ENCODE measurements at places on chromosomes 3 and 15.

DNA sequence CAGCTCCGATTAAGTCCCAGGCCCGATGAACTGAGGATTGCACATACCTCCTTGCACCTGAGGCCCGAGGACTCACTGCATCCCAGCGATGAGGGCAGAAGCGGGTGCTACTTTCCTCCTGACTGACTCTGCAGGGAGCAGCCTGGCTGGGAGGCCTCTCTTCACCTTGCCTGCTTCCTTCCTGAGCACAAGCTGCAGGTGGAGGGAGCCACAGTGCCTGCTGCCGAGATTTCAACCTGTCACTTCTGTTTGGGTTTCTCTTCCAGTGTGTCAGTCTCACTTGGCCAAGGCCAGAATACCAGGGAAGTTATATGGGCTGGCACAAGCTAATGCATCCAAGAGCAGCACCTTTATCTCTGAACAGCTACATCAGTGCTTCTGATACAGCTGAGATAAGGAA lies 185.4 kb downstream of the NTRK3 start:
- DNase-seq = no peak

GRCh38 chr15:27774638-27775037 lies 324.5 kb downstream of the OCA2 start:
- DNase-seq = no peak

DNA sequence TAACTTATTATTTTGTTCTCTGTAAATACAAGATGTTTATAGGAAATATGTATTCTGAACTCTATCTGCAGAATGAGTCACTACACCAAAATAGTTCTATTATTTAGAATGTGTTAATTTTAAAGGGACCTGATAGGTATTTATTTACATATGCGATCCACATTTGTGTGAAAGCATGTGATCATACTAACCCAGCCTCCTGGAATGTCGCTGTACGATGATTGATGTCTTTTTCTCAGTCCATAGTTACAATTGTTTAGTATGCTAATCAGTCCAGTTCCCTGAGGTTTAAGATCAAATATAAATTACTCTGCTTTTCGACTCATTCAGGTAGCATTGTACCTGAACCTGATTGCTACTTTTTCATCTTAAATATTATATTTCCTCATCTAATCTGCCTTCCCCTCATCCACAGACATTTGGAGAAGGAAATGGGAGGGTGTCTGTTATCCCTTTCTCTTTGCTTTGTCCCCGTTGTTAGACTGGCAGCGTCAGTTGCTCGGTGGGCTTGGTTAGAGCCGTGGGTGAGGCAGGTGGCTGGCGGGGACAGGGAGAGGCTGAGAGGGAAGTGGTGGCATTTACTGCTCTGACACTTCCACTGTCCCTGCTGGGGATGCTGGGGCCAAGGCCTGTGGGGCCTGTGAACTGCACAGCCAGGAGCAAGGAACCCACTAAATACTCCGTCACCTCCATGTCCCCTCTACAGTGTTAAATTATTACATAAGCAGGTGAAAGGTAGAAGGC lies 27.8 kb upstream of the NR2E3 start:
- no peak for DNase-seq

- no peak for DNase-seq
These were observed 83.7 kb downstream of the TRAK1 start for GRCh38 chr3:42174679-42175385.

DNA sequence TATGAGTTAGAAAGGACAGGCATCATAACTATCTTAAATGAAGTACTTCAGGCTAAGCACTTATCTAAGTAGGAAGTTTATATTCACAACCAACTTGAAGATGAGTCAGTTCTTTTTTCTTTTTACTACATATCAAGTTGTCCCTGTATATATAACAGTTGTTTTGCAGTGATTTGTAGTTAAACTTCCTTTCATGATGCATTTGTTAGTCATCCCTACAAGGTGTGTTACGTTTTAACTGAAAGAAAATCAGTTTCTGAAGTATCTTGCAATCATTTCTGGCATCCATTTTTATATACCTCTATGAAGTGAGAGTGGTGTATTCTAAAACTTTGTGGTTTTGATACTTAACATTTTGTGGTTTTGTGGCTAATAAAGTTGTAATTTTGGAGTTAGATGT lies 46.1 kb downstream of the ZFAND6 start:
- no peak for DNase-seq

DNA sequence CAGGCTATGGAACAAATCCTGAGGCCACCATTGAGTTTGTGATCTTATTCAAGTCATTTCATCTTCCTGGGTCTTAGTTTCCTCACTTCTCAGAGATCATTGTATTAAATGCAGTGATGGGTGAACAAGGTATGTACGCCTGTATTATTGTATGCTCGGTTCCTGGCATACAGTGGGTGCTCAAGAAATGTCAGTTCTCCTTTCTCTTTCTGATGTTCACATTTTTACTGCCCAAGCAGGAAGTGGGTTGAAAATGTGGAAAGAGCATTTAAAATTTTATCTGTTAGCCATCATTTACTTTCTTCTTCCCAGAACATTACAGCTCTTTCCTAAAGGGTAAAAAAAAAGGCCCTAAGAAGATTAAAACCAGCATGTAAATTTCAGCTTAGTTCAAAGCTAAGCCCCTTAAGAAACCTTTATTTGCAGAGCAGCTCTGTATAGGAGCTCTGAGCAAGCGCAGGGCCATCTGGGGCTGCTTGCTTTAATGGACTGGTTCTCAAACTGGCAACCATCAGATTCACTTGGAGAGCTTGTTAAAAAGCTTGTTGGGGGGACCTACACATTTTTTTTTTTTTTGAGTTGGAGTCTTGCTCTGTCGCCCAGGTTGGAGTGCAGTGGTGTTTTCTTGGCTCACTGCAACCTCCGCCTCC lies 179.4 kb downstream of the CHST2 start:
- DNase-seq = no peak

GRCh38 chr3:59565125-59565524 lies 515.3 kb upstream of the CFAP20DC start:
- DNase-seq = no peak

GRCh38 chr15:40103864-40104271 lies 4.8 kb downstream of the BMF start:
- no peak for DNase-seq

GRCh38 chr3:135992072-135992471 lies 26.5 kb downstream of the PPP2R3A start:
- DNase-seq = no peak

DNA sequence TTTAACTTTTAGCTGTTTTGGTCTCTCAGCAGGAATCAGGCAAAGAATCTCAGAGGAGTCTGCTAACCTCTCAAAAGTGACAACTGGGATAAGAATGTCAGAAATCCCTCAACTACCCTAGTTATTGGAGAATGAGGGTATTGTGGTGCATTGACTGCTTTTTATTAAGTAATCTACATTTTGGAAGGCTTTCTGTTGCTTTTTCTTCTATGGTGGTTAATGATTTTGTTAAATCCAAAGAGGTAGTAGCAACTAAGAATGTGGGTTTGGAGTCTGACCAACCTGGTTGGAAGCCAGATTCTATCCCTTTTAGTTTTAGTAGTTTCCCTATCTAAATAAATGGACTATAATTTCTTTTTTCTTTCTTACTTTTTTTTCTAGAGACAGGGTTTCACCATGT lies 94.7 kb upstream of the RNF7 start:
- DNase-seq = no peak

GRCh38 chr15:70762469-70763119 lies 764 bp downstream of the UACA start:
- no peak for DNase-seq

GRCh38 chr3:183954875-183955274 lies 62.8 kb downstream of the ABCC5 start:
- no peak for DNase-seq

DNA sequence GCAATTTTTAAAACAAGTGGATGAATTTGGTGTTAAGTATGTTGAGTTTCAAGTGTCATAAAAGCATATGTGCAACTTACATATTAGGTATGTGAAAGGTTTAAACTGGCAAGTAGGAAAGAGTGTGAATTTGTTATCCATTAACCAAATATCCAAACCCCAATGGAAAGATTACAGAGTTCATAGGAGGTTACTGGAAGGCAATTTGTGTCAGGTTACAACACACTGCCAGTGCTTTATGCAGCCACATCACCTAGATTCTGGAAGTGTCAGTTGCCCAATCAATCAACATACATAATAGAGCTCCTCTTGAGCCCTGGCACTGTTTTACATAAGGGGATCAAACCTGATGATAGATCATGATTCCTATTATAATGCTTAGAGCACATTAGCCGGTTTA lies 261.0 kb downstream of the ROBO1 start:
- no peak for DNase-seq

- DNase-seq = no peak
These were observed 35.2 kb downstream of the BHLHE40 start for GRCh38 chr3:5014391-5014790.

DNA sequence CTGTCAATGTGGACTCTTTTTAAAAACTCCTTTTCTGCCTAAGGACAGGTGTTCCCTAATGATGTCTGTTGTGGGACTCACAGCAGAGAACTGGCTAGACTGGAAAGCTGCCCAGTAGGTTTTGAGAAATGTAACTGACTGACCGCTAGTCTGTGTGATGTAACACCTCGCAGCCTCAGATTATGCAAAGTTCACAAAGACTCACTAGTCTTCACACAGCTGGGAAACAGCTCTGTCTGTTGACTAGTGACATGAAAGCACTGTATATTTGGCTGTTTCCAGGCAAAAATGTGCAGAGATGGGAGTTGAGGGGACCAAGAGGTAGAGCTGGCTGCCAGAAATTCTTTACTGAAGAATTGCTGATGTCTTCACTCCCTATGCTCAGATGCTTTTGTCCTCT lies 10.3 kb downstream of the PDZRN3 start:
- DNase-seq = no peak

DNA sequence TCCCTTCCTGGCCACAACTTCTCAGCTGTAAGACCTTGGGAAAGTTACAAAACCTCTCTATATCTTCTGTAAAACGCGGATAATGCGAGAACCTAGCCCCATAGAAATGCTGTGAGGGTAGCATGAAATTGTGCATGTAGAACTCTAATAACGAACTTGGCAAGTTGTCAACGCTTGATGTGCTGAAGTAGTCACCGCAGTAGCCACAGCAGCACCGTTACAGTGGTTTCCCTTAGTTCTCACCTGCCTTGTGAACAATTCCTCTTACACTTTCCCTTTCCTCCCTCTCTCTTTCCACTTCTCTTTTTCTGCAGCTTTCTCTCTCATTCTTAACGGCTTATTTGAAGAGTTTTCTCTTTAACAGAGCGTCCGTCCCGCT lies 447 bp upstream of the SHQ1 start:
- DNase-seq = no peak

GRCh38 chr3:195149292-195150030 lies 121.5 kb downstream of the XXYLT1 start:
- no peak for DNase-seq

DNA sequence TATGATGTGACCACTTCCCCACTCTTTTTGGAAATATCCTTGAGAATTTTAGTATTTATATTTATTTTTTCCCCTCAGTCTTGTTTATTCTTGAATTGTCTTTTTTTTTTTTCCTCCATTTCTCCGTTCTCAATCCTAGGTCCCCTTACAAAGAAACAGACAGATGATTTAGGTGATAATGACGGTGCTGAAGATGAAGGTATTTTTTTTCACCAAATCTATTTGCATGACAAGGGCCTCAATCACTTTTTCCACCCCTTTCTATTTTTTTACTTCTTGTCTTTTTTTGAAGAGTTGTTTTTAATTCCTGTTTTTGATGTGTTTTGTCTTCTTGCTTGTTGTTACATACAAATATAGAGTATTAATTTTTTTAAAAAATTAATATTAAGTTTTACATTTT lies 402.6 kb downstream of the NLGN1 start:
- no peak for DNase-seq
